Epithelial cell of proximal tubule (primary cell): ENCODE measurements at places on chromosomes 6 and 20. TPM values are rescaled to one million over a fixed set of nuclear protein-coding genes. Genes with fewer than 3 reads are reported as not detected.

- DNase-seq, result peak; percentile 46
These were observed 11.3 kb downstream of the SERPINB6 start for GRCh38 chr6:2959909-2960719.

DNA sequence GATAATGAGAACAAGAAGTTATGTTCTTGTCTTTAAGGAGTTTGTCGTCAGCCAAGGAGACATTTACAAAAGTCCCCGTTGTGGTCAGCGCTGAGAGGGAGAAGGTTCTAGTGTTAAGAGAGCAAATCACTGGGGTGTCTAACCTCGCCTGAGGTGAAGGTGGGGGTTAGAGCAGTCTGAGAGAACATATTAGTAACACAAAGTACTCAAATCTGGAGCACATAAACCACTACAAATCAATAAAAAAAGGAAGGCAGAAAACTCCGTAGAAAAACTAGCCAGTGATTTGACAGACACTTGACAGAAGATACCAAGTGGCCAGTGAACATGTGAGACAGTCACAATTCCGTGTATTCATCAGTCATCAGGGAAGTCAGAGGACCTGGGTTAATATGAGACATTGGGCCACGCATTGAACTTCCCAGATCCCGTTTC is 45.4 kb downstream of the CDS2 start:
- no peak for DNase-seq

GRCh38 chr6:156686301-156686994 is 90.7 kb upstream of the ARID1B start:
- DNase-seq, result peak; percentile 48

GRCh38 chr6:168542301-168542700 is 101.3 kb downstream of the SMOC2 start:
- DNase-seq, result no peak

DNA sequence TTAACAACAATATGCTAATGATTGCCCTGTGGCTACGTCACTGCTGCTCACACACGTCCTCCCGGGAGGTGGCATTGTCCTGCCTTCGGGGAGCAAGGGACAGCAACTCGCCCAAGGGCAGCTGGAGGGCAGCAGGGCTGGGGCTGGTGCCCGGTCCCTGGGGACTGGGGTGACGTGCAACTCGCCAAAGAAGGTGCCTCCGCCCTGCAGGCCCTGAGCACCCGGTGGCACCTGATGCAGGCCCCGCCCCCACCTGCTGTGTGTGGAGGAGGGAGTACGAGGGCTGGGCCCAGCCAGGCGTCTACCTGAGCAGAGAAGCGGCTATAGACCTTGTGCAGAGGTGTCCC is 64.8 kb upstream of the SLCO4A1 start:
- no peak for DNase-seq

DNA sequence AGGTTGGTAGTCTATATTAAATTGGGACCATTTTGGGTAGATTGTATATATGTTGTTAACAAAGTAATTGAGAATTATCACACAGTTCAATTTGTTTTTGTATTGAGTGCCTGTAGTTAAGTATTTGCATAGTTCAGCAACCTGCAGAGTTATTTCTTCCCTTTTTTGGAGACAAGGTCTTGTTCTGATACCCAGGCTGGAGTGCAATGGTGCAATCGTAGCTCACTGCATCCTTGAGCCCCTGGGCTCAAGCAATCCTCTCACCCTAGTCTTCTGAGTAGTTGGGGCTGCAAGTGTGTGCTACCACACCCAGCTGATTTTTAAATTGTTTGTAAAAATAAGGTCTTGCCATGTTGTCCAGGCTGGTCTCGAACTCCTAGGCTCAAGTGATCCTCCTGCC is 250.5 kb downstream of the UTRN start:
- no peak for DNase-seq

DNA sequence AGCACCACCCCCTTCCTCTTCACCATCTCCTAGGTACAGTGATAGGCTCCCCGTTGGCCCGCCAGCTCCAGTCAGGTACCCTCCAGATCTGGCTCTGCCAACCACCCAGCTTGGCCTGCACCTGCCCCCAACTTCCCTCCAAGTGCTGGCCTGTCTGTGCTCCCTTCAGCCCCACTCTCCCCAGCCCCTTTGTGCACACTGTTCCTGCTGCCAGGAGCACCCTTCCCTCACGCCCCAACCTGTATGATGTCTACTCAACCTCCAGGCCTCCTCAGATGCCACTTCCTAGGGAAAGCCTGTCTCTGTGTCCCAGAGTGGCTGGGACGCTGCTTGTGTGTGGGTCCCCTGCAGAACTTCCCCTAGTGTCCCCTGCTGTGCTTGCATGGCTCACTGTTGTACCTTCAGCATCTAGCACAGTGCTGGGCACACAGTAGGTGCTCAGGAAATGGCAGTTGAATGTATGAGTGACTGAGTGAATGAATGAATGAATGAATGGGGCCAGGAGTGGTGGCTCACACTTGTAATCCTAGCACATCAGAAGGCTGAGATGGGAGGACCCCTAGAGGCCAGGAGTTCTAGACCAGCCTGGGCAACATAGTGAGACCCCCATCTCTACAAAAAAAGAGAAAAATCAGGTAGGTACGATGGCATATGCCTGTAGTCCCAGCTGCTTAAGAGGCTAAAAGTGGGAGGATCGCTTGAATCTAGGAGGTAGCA is 3.0 kb downstream of the ZBP1 start:
- no peak for DNase-seq

The UBD gene
- total RNA-seq, result 0.94 and 4.3 TPM in 2 replicates

The HLA-DMA gene
- 0.65 and 2.0 TPM in 2 replicates for total RNA-seq

The OPN5 gene
- not detected in 2 replicates for total RNA-seq

The BTNL2 gene
- total RNA-seq, result 0.63 TPM in 1 of 2 replicates, not detected in the other
